Endodermal cell (in vitro differentiated cells): ENCODE measurements at places on chromosomes 5 and 9. TPM values are rescaled to one million over a fixed set of nuclear protein-coding genes. Genes with fewer than 3 reads are reported as not detected.

PCDHA13 gene
- total RNA-seq: 0.47 to 1.4 TPM (median 1.2 TPM) in 3 replicates

ORM2 gene
- total RNA-seq: 0.80 to 0.84 TPM in 2 of 3 replicates, not detected in the other

DRD1 gene
- total RNA-seq: 0.16 to 0.53 TPM (median 0.34 TPM) in 3 replicates

UGT3A2 gene
- total RNA-seq: 13.5 and 15.5 TPM in 2 replicates

ARID3C gene
- 0.16 and 0.31 TPM in 2 replicates for total RNA-seq

SPZ1 gene
- total RNA-seq: not detected in 3 replicates

SLC34A1 gene
- not detected in 2 replicates for total RNA-seq

BARHL1 gene
- total RNA-seq: not detected in 3 replicates

MRPS27 gene
- 55.0 and 55.2 TPM in 2 replicates for total RNA-seq

SPINK4 gene
- 0.70 and 1.3 TPM in 2 replicates for total RNA-seq

GDNF gene
- 0.58 to 1.6 TPM (median 0.84 TPM) in 3 replicates for total RNA-seq
